ENCODE measurements at places on chromosomes 4 and X. TPM values are rescaled to one million over a fixed set of nuclear protein-coding genes. Genes with fewer than 3 reads are reported as not detected.

Gene IL13RA2
- not detected for total RNA-seq

Gene GLOD5
- not detected for total RNA-seq

Gene TLR2
- 1.0 TPM for total RNA-seq

Gene RIPPLY1
- total RNA-seq = 0.24 TPM

Gene XAGE2
- total RNA-seq = not detected

Gene CT45A10
- 3.6 TPM for total RNA-seq

Gene GRIA3
- total RNA-seq = 1.8 TPM

Gene CDX4
- 21.7 TPM for total RNA-seq

Gene BMP3
- total RNA-seq = 0.10 TPM

Gene CSAG3
- total RNA-seq = not detected

Gene RNF128
- 1.0 TPM for total RNA-seq
